ENCODE measurements at places on chromosomes 7 and 10.

GRCh38 chr10:74906611-74907198 lies 80.3 kb downstream of the KAT6B start:
- DNase-seq: no peak

DNA sequence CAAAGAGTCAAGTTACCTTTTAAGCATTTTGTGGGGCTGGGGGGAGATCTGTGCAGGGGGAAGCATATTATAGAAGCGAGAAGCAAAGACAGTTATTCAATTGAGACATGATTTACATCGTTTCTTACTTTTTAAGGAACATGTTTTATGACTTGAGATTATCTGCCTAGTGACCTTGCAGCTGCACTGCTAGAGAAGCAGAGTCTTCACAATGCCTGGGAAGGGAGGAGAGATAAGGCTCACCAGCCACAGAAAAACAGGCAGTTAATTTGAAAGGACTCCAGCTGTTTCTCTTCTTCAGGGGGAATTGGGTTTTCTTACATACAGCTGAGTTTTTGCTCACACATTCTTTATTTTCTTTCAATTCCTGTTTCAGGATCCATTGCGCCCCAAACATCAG lies 31.0 kb downstream of the PHYH start:
- no peak for DNase-seq

DNA sequence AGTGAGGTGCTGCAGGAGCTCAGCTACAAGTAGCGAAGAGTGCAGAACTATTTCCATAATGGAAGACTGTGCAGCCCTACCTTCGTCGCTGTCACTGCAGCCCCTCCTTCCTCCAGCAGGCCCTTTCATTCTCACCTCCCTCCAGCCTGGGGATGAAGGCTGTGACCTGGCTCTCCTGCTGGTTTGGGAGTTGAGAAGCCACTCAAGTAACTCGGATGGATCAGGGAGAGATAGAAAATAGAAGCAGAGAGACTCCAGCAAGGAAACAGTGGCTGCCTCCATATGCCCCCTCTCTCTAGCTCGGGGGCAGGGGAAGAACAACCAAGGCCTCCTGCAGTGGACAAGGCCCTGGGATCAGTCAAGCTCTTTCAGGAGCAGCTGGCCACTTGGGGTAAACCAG lies 37.4 kb upstream of the NPFFR1 start:
- DNase-seq: no peak

GRCh38 chr10:106557951-106558733 lies 606.4 kb downstream of the SORCS1 start:
- no peak for DNase-seq

DNA sequence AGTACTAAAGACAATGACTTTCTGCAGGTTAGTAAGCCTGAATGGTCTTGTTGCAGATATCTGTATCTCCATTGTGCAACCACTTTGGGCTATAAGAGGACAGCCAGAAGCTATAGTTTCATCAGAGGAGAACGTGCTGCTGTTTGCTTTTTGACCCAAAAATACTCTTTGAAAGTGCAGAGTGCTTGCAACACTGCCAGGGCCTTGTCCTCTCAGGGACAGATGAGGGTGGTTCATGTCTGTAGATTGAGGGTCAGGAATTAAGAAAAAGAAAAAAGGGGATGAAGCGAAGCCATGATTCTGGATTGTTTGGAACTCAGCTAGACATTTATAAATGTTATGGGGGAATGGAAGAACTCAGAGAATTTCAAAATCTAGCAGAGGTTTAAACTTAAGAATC lies 212.5 kb downstream of the SEC23IP start:
- no peak for DNase-seq

DNA sequence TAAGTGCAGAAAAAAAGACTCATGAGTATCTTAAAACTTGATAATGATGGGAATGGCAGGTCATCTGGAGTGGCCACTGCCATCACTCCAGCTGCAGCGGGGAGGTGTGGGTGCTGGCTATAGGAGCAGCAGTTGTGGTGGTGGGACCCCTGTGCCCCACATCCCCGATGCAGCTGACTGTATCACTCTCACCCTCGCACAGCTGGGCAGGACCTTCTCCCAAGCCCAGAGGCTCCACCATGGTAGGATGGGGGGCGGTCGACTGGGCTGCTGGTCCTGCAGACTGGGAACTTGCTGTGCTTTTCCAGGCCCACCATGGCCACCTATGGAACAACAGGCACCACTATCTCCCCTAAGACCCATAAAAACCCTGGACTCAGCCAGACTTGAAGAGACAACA lies 844.4 kb downstream of the SORCS1 start:
- no peak for DNase-seq

DNA sequence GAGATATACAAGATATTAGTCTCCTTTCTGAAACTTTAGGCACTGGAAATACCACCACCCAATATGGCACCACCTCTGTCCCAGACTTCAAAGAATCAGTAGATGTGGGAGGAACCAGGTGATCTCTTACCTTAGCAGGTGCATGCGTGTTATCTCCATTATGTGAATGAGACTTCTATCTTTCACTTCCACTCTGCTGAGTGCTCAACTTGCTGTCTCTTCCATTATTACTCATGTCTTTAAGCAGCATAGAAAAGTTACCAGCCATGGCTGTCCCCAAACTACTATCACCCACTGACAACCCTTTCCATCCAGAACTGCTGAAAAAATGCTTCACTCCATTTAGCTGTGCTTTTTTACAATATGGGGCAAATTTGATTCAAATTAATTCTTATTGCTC lies 101.5 kb upstream of the PRSS1 start:
- DNase-seq: no peak

DNA sequence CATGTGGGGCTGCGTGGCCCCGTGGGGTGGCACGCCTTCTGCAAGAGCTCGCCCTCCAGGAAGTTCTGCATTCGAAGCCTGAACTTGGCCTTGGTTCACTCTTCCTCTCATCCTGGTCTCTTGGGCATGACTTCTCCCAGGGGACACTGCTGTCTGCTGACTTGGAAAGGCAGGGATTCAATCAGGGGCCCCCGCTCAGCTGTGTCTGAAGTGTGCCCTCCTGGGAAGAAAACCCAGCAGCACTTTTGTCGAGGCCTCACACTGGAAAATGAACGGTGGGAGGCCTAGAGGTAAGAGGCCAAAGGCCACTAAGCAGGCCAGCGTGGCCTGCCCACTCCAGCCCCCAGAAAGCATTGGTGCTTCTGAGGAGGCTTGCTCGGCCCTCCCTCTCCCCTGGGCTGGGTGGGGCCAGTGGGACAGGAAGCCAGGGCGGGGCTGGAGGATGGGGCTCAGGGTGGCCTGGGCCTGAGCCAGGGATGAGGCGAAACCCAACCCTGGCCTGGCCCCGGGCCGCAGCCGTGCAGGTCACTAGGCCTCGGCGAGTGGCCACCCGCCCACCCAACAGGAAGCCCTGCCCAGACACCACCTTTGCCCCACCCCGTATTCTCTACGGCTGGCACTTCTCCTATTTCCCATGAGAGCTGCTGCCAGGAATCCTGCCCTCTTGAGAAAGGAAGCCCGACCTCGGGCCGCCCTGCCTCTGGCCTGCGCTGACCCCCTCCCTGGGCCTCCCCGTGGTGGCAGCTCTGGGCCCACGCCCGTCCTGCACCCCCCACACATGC lies 81.1 kb downstream of the ZMIZ1 start:
- DNase-seq: no peak

DNA sequence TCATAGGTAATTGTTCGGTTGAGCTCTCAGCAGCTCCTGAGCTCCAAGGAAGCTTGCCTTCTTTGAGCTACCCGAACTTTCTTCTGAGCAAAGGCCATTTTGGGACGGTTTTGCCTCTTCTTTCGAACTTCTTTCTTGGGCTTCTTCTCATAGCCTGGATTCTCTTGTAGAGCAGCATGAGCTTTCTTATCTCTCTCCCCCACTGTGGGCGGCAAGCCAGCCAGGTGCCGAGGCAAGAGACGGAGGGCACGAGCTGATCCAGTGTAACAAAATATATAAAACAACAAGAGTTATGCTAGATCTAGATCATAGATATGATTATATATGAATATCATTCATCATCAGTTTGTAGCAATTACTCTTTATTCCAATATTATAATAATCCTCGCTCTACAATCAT lies 16.5 kb upstream of the KNDC1 start:
- DNase-seq: no peak

GRCh38 chr7:20107582-20107981 lies 109.6 kb downstream of the MACC1 start:
- no peak for DNase-seq

- no peak for DNase-seq
These were observed 71.8 kb upstream of the PIK3CG start for GRCh38 chr7:106793015-106793975.

GRCh38 chr7:106986450-106986977 lies 58.0 kb upstream of the PRKAR2B start:
- DNase-seq: no peak

DNA sequence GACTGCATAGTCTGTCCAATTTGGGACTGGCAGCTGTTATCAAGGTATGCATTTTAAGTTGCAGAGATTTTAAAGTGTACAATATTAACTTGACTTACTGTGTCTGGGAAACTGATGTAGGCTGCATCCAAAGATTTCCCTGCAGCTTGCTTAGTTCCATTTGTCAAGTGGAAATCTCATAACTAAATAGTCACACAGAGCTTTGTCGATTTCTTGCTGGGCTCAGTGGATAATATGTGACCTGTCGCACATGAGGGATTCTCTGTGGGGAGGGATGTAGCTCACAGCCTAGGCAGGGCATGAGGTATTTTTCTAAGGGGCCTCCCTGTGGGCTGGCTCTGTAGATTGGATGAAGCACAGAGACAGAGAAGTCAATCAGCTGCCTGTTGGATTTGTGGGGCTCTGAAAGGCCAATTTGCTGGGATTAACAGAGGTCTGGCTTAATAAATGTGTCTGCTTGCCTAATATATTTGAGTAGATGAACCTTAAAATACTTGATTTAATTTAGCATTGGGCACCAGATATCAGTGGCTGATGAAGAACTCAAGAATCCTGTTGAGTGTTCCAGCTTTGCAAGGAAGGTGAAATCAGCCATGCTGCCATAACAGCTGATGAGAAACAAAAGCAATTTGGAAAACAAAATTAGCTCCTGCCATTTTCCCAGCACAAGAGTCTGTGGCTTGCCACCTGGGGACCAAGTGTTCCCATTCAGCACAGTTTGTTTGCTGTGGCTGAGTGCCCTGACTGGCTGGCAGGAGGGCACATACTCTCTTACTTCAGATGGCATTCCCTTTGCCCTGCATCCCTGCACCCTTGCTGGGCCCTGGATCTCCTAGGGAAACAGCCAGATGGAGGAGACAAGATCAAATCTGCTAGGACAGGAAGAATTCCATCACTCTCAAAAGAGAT lies 598.5 kb downstream of the SORCS3 start:
- DNase-seq: no peak

GRCh38 chr10:13308096-13308495 lies 8.2 kb upstream of the PHYH start:
- no peak for DNase-seq

- no peak for DNase-seq
These were observed 3.3 kb upstream of the TBXAS1 start for GRCh38 chr7:139825666-139826290.

GRCh38 chr7:79452032-79452494 lies 1.4 kb downstream of the MAGI2 start:
- no peak for DNase-seq

GRCh38 chr7:20417260-20417659 lies 86.6 kb downstream of the ITGB8 start:
- DNase-seq: no peak

GRCh38 chr7:38057829-38058228 lies 120.2 kb upstream of the STARD3NL start:
- no peak for DNase-seq

DNA sequence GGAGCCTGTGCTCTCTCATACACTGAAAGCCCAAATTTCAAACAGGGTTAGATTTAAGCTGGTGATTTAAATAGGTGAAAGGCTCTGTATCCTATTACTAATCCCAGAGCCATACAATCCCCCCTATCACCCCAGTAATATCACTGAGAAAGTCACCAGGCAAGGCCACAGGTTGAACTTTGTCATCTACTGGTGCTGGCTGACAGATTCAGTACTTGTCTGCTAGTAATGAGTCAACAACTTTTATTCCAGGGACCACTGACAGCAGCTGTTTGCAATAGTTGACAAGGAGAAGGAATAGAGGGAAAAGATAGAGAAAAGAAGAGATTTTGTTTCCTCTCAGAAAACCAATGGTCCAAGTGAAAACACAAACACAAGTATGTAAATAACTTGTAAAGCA lies 10.4 kb downstream of the ASB15 start:
- DNase-seq: no peak

DNA sequence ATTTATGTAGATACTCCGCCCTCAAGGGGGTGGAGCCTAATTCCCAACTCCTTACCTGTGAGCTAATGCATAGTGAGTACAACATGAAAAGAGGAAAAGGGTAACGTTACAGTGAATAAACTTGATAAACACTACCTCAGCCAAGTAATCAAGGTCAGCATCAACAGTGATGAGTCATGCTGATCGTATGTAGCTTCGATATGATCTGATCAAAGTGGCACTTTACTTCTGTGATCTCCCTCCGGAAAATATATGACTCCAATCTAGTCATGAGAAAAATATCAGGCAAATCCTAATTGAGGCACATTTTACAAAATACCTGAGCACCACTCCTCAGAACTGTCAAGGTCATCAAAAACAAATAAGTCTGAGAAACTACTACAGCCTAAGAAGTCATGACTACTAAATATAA lies 70.4 kb downstream of the VTI1A start:
- DNase-seq: no peak

- DNase-seq: no peak
These were observed 16.2 kb downstream of the CNNM1 start for GRCh38 chr10:99345350-99345749.

GRCh38 chr10:51602326-51602725 lies 97.1 kb downstream of the CSTF2T start:
- no peak for DNase-seq

Measured in stimulated activated CD8-positive, alpha-beta memory T cell treated with anti-CD3 and anti-CD28 coated beads, Interleukin-15, amount 100 ng/mL, for 4 hours (primary cell).